ENCODE measurements at places on chromosomes 12 and 14.

DNA sequence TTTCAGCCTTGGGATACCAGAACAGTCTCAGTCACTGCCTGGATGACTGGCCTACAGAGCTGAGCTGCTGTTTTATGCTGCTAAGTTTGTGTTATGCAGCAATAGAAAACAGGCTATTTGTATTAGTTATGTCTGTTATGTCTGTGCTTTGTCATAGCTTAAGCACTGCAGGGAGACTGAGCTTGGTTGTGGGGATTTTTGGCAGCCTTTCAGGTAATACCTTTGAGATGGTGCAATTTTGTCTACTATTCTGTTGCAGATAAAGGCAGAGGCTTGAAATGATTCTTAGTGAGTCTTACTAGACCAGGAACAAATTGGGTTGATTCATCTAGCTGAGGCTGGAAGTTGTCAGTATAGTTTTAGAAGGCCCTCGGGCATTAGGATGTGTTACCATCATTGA is 201.3 kb upstream of the RBM19 start:
- DNase-seq: no peak

- DNase-seq: no peak
Measured at GRCh38 chr14:65787461-65787860, 374.9 kb downstream of the FUT8 start.

DNA sequence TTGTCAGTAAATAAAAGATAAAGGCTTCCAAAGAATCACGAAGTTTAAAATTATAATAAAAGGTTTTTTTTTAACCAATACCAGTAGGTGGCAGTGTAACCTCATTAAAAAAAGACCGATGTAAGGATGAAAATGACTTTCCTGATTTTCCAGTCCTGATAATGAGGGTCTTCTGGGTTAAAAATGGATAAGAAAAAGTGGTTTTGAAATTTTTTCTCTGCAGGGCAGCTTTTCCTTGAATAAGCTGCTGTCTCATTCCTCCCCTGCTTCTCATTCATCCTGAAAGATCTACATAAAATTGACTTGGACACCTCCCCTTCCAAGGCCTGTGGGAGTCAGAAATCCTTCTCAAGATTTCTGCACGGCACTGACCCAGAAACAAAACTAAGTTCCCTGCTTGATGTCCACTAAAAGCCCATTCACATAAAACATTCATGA is 58.9 kb upstream of the FBXO33 start:
- peak; percentile 50 for DNase-seq

- DNase-seq: no peak
Measured at GRCh38 chr12:30756074-30756473, 1.3 kb upstream of the CAPRIN2 start.

DNA sequence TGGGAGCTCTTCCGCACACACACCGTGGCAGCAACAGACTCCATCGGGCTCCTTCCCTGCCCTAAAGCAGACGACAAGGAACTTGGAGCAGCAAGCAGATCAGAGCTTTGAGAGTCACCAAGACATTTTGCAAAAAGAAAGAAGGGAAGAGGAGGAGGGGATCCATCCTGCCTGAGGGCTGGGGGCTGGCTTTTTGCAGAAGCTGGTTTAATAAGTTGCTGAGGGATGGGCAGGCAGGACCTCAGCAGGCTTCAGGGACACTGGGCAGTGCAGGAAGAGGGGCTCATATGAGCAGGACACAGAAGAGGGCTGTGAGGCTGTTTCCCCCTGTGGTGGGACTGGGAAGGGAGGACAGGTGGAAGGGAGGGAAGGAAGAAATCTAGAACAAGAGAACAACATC is 133.4 kb upstream of the GSC start:
- DNase-seq: no peak

DNA sequence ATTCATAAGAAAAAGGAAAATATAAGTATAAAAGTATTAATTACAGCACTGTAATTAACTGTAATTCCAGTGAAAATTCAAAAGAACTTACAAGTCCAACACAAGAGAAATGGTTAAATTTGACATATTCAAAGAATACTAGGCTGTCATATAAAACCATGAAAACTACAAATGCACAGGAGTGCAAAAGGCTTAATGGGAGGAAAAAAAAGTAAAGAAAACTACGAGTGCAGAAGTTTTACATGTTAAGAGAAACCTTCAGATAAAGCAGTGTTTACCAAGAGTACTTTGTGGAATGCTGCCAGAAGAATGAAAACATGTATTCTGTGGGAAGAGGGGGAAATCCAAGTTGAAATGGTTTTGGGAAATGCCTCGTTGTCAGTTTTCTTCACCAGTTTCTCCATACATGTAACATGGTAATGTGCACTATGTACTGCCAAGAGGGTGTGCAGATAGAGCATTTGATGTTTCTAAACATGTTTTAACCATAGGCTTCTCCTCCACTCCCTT is 9.1 kb downstream of the HEATR5A start:
- no peak for DNase-seq

DNA sequence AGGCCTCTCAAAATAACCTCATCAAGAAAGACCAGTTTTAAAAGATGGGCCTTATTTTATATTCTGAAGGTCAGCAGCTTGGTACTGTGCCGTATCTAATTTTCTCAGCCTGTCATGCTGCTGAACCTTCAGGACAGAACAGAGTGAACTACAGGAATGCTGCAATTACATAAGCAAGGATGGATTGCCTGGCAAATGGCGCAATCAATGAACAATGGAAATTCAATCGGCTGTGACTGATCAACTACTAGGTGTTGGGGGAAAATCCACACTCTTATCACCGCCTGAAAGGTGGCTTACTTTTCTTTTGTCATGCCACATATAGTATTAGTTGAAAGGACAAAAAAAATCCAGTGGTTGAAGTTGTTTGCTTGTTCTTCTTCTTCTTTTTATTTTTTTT is 8.5 kb downstream of the ACSS3 start:
- DNase-seq: no peak

DNA sequence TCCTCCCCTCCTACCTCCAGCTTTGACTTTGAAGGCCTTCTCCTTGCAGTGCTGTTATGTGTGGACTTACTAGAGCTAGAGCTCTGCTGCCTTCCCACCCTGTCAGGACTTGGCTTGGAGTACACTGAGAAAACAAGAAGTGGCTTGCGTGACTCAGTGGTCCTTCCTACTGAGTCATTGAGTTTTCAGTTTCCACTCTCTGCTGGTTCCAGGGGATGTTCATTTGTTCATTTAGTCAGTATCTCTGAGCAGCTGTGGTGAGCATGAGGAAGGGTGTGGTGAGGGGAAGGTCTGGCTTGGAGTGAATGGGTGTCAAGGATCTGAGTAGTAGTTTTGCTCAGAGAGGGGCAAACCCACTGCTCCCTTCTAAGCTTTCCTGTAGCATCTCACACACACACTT is 17.2 kb upstream of the ELK3 start:
- DNase-seq: peak; percentile 59

- no peak for DNase-seq
Measured at GRCh38 chr12:27627123-27627852, 69.0 kb upstream of the REP15 start.

DNA sequence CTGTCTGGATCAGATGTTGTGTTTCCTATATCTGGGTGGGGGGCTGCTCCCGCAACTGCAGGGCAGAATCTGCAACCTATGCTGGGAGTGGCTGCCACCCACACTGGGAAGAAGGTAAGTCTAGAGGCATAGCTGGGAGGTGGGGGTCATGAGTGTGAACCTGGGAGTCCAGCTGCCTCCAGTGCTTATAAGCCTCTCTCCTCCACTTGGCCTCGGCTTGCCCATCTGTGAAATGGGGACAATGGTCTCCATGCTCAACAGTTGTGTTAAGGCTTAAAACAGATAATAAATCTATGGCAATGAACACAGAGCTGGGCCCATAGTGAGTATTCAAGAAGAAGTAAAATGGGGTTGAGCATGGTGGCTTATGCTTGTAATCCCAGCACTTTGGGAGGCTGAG is 90.0 kb downstream of the RBM19 start:
- DNase-seq: no peak

DNA sequence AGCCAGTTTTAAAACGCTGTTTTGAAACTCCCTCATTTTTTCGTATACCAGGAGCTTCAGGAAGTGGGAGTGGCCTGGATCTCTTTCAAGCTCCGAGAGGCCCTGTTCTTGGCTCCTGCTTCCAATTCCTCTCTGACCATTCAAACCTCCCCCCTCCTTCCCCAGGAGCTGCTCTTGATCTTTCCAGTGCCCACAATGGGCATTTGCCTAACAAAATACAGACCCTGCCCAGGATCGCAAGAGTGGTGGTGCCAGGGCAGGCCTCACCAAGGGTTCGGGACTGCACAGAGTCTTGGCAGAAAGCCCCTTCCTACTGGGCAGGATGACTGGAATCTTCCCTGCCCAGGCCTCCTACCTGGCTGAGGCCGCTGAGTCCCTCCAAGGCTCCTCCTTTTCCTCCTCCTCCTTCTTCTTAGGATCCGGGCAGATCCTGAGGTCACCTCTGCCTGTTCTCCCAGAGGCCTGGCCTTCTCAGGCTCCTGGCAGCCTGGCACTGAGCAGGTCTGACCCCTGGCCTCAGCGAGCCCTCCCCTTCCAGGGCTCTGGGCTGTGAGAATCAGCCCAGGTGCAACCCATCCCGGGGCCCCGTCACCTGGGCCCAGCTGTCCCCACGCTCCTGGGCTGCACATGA is 46.9 kb upstream of the NOS1 start:
- DNase-seq: no peak

DNA sequence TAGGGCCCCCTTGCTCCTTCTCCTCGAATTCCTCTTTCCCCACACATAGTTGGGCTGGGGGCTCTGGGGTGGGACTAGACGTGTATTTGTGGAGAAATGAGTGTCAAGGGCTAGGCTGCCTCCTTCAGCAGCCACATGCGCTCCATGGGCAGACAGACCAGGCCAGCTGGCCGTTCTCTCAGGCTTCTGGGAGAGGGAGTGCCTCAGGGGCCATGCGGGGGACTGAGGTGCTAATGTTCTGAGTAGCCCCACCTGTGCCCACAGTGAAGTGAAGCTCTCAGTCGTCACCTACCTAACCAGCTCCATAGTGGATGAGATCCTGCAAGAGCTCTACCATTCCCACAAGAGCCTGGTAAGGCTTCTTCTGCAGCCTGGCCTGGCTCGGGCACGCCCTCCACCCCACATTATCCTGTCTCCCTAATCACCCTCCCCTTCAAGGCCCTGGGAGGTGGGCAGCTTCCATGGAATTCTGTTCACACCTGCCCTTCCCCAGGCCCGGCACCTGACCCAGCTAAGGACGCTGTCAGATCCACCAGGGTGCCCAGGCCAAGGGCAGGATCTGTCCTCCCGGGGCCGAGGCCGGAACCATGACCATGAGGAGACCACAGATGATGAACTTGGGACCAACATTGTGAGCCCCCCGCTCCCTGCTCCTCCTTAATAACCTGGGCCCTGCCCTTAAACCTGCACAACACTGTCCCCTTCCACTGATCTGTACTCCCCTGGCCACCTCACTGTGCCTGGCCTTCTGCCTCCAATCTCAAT is 9.0 kb upstream of the CPNE6 start:
- no peak for DNase-seq
